ENCODE measurements at places on chromosomes 13 and 19. TPM values are rescaled to one million over a fixed set of nuclear protein-coding genes. Genes with fewer than 3 reads are reported as not detected.

Gene CKM
- 4,216 TPM for total RNA-seq

Gene RGS9BP
- 2.6 TPM for total RNA-seq

Gene TBXA2R
- 2.8 TPM for total RNA-seq

Gene TNNT1
- total RNA-seq: 36.0 TPM

Gene PNMA8B
- 0.73 TPM for total RNA-seq

Gene PSG6
- not detected for total RNA-seq

Gene ANKRD24
- not detected for total RNA-seq

Gene NANOS2
- total RNA-seq: not detected

Gene GPATCH1
- total RNA-seq: 6.5 TPM

Gene NDUFA7
- 92.6 TPM for total RNA-seq

Gene MLLT1
- total RNA-seq: 39.9 TPM

Gene PBX4
- total RNA-seq: not detected

Gene NKG7
- 1.0 TPM for total RNA-seq

Gene ZNF93
- total RNA-seq: 4.6 TPM

Gene FAM216B
- total RNA-seq: 0.07 TPM

Gene HIPK4
- total RNA-seq: not detected

Gene ZNF416
- total RNA-seq: 5.5 TPM

Gene TIMM29
- total RNA-seq: 14.9 TPM

Gene ZNF221
- total RNA-seq: 6.7 TPM

Gene FARP1
- total RNA-seq: 19.7 TPM

Gene FCHO1
- total RNA-seq: 2.1 TPM

Gene ATP7B
- total RNA-seq: 3.9 TPM

Gene GPC6
- total RNA-seq: 0.44 TPM

Gene PCSK4
- total RNA-seq: 1.2 TPM

Gene ZNF536
- 3.5 TPM for total RNA-seq

Gene KLF1
- 0.19 TPM for total RNA-seq

Gene RHPN2
- total RNA-seq: 3.3 TPM

Gene VPS36
- total RNA-seq: 36.7 TPM

Gene ARHGEF7
- 39.0 TPM for total RNA-seq

Gene ZNF667
- total RNA-seq: 4.6 TPM

Gene CALR3
- total RNA-seq: not detected

Gene PLA2G4C
- total RNA-seq: 41.6 TPM

All from heart left ventricle (tissue), 16 donors.